ENCODE measurements at places on chromosomes 4 and X.

- no peaks in the 10 kb centered on the region for H3K27me3 ChIP-seq
- DNase-seq = no peak
- no peaks in the 10 kb centered on the region for H3K36me3 ChIP-seq
- H3K27ac ChIP-seq = no peak overlapping the region
Measured at GRCh38 chrX:124651031-124651430, 304.7 kb downstream of the SH2D1A start.

- H3K4me3 ChIP-seq = no peak overlapping the region
- H3K27ac ChIP-seq = no peak overlapping the region
- peaks cover 4% of the 10 kb centered on the region for H3K36me3 ChIP-seq
- peaks cover 19% of the 10 kb centered on the region for H3K4me1 ChIP-seq
Measured at GRCh38 chr4:121146530-121146929, 17.6 kb downstream of the TNIP3 start.

DNA sequence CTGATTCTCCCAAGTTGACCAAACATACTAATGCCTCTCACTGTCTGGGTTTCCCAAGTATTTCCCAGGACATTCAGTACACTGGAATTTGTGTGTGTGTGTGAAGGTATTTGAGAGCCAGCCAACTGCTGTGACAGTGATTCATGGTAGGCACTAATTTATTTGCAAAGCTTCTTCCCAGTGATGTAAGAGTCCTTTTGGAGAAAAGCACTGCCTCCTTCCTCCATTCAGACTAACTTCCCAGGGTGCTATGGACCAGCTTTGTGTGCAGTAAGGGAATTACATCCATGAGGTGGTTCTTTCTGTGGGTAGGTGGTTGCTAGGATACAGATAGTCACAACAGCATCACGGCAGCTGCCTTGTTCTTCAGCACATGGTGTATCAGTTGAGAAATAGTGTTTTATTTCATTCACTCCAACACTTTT, 8.7 kb downstream of the EGF start:
- no peaks in the 10 kb centered on the region for H3K4me1 ChIP-seq
- H3K36me3 ChIP-seq = no peaks in the 10 kb centered on the region
- peaks cover 4% of the 10 kb centered on the region for H3K27me3 ChIP-seq
- no peak overlapping the region for H3K4me3 ChIP-seq
- H3K27ac ChIP-seq = no peak overlapping the region
- no peak for DNase-seq

- H3K4me1 ChIP-seq = peaks cover 2% of the 10 kb centered on the region
- H3K4me3 ChIP-seq = no peak overlapping the region
- H3K27me3 ChIP-seq = no peaks in the 10 kb centered on the region
- no peak overlapping the region for H3K27ac ChIP-seq
Measured at GRCh38 chr4:169640261-169640870, 20.0 kb downstream of the CLCN3 start.

DNA sequence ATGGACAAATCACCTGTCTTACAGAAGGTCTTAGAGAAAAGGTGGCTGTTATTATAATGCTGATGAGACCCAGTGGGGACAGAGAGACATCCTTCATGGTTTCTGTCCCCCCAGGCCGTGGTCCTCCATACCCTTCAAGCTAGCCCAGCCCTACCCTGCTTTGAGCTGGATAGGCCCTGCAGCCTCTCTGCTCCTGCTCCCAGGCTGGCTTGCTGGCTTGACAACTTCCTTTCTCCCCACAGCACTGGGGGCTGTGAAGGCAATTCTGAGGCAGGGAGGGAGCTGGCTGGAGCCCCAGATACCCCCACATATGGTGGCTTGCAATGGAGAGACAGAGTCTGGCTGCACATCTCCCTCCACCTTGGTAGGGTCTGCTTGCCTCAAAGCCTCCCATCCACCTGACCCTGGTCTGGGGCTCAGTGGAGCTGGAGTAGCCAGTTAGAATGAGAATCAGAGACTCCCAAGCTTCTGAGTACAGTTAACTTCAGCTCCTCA, 118.2 kb downstream of the PJA1 start:
- H3K27ac ChIP-seq = no peak overlapping the region
- no peak for DNase-seq
- no peak overlapping the region for H3K4me3 ChIP-seq
- H3K27me3 ChIP-seq = no peaks in the 10 kb centered on the region
- no peaks in the 10 kb centered on the region for H3K4me1 ChIP-seq

Measured in activated naive CD4-positive, alpha-beta T cell treated with anti-CD3 and anti-CD28 coated beads, Interleukin-2, amount 10 ng/mL, durations not matched to agents 7 days and 5 days (primary cell).